Vagina (tissue), 2 donors: ENCODE measurements at places on chromosomes 12 and 14. TPM values are rescaled to one million over a fixed set of nuclear protein-coding genes. Genes with fewer than 3 reads are reported as not detected.

The TMEM119 gene
- 34.6 TPM for total RNA-seq

The DEGS2 gene
- 19.9 TPM for total RNA-seq

The NKX2-1 gene
- not detected for total RNA-seq

The DIO3 gene
- total RNA-seq = 52.1 TPM

The ELK3 gene
- 39.5 TPM for total RNA-seq

The KLRD1 gene
- 4.4 TPM for total RNA-seq

The C12orf54 gene
- total RNA-seq = not detected

The RBP5 gene
- total RNA-seq = 3.7 TPM

The TMEM132C gene
- 20.6 TPM for total RNA-seq

DNA sequence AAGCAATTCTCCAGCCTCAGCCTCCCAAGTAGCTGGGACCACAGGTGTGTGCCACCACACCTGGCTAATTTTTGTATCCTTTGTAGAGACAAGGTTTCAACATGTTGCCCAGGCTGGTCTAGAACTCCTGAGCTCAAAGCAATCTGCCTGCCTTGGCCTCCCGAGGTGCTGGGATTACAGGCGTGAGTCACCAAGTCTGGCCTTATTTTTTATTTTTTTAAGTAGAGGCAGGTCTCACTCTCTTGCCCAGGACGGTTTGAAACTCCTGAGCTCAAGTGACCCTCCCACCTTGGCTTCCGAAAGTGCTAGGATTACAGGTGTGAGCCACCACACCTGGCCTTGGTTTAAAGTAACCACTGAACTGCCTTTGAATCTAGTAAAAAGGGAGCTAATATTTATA lies 56.8 kb downstream of the SPPL3 start:
- no peak for DNase-seq

- DNase-seq = no peak
Observed at GRCh38 chr14:33207467-33208017, 268.9 kb downstream of the NPAS3 start.

- DNase-seq = no peak
Observed at GRCh38 chr12:49874142-49874897, 29.4 kb downstream of the FAIM2 start.

GRCh38 chr12:70260646-70261045 lies 17.4 kb downstream of the CNOT2 start:
- no peak for DNase-seq

DNA sequence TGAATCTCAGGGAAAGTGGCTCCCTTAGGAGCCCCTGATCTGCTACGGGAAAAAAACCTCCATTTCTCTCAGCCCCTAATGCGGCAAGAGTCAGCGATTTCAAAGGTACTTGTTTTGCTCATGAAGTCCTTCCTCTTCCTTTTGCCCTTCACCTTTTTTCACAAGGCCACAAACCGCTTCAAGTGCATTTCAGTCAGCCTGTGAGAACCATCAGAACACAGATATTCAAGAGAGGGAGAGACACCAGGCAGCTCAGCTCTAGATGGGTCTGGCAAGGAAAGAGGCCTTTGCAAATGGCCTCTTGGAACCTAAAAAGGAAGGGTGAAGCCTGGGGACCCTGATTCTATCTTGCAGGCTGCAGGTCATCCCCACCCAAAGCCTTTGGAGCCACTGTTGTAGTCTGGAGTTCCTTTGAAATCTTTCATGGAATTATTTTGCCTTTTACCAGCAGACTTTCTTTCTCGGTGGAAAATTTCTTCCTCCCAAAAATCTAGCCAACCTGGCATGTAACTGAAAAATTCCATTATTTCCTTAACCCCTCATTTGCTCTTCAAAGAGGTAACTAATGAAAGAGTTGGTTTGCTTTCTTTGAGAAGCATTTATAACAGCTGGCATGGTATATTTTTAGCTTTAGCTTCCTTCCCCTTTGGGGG lies 145.0 kb downstream of the SAMD4A start:
- no peak for DNase-seq

GRCh38 chr12:40980427-40980961 lies 207.6 kb upstream of the PDZRN4 start:
- no peak for DNase-seq

DNA sequence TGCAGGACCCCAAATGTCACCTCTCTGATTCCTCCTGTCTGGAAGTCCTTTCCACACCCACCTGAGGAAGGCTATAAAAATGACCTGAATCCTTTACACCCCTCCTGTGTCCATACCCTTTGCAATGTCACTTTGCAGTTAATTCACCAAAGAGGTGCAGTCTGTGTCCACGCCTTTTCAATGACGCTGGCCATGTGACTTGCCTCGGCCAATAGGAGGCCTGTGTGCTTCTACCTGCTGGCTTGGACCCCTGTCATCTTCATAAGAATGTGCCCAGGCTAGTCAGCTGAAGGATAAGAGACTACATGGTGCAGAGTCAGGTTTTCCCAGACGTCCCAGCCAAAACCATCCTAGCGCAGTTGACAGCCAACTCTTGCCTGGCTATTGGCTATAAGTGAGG lies 101.4 kb downstream of the KSR2 start:
- no peak for DNase-seq

- no peak for DNase-seq
Observed at GRCh38 chr12:17304503-17305347, 698.8 kb upstream of the LMO3 start.

DNA sequence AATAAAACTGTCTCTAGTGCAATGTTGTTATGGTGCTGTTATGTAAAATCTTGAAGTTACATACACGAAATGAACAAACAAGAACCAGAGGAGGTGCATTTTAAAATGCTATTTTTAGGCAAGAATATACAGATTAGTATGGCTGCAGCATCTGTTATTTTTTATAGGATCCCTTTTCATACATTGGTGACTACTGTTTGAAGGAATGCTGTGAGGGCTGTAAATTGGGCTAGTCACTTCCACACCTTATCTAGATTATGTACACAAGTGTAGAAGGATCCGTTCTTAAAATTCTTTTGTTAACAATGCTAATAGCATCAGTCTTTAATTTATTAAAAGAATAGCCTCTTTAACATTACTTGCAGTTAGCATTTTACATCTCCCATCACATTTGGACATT lies 284.3 kb upstream of the MDGA2 start:
- no peak for DNase-seq

GRCh38 chr14:22896356-22896755 lies 13.3 kb downstream of the REM2 start:
- no peak for DNase-seq

- no peak for DNase-seq
Observed at GRCh38 chr12:121949648-121950397, 31.4 kb downstream of the CFAP251 start.

- no peak for DNase-seq
Observed at GRCh38 chr12:120886199-120887018, 17.7 kb downstream of the SPPL3 start.

GRCh38 chr14:105356927-105357326 lies 41.4 kb upstream of the TEX22 start:
- DNase-seq = no peak

DNA sequence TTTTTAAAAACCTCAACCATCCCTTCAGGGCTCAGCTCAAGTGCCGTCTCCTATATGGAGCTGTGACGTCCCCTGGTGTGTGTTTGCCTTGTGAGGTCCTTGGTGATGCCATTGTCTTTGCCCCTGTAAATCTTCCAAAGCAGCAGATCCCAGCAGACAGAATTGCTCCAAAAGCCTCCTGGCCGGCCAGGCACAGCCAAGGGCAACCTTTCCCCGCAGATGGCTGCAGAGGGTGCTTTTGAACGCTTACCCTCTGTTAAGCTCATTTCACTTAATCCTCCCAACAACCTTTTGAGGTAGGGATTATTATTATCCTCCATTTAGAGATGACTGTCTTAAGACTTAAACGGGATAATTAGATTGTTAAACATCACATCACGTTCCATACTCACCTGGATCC lies 51.4 kb downstream of the RFX4 start:
- DNase-seq = no peak

GRCh38 chr12:59040043-59040442 lies 119.7 kb upstream of the LRIG3 start:
- no peak for DNase-seq

GRCh38 chr12:5377997-5378592 lies 53.8 kb upstream of the NTF3 start:
- DNase-seq = no peak

- DNase-seq = no peak
Observed at GRCh38 chr12:94754653-94755052, 104.3 kb upstream of the TMCC3 start.

- DNase-seq = no peak
Observed at GRCh38 chr14:77039285-77040058, 11.0 kb upstream of the IRF2BPL start.

- no peak for DNase-seq
Observed at GRCh38 chr12:95607642-95608041, 56.4 kb upstream of the USP44 start.

DNA sequence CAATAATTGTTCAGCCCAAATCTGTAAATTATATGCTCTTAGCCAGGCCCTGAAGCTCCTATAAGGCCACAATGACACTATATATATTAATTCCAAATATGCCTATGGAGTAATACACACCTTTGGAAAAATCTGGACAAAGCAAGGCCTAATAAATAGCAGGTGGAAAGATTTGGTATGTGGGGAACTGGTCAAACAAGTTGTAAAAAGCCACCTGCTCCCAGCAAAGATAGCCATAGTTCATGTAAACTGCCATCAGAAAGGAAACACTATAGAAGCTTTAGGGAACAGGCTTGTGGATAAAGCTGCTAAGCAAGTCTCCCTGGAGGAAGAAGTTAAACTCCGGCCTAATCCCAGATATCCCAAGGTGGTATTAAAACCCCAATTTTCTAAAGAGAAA lies 29.7 kb downstream of the PRMT8 start:
- DNase-seq = no peak

- DNase-seq = no peak
Observed at GRCh38 chr12:77600468-77600843, 230.2 kb upstream of the NAV3 start.

DNA sequence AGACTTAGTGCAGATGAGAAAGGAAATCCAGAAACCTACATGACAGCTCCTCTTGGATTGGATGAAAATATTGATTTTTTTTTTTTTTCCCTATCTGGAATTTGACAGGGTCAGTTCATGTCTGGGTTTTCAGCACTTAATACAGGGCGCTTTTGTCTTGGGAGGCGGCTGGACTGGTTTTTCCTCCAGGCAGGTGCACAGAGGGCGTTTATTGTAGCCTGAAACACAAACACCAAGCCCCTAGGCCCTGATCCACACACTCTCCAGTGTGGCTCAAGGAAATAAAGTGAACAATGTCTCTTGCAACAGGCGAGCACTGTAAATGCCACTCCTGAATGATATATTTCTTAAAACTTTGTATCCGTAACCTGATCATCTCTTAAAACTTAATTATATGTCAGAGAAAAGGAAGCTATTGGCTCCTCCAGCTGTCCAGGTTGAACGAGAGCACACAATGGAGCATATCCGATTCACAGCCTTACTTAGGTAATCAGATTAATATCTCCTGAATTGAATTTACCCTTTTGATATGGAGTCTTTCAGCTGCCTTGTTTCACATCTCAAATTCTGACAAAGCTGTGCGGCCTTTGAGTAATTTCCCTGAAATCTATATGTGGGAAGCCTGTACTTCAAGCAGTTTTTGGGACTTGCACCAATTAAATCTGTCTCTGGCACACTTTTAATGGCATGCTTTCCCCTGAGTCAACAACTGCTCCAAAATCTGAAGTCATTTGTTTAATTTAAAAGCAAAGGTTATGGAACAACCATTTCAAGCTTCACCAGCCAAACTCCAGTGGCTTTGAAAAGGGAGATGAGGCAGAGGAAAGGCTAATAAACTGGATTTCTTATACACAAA lies 485.7 kb downstream of the ZFP36L1 start:
- no peak for DNase-seq

DNA sequence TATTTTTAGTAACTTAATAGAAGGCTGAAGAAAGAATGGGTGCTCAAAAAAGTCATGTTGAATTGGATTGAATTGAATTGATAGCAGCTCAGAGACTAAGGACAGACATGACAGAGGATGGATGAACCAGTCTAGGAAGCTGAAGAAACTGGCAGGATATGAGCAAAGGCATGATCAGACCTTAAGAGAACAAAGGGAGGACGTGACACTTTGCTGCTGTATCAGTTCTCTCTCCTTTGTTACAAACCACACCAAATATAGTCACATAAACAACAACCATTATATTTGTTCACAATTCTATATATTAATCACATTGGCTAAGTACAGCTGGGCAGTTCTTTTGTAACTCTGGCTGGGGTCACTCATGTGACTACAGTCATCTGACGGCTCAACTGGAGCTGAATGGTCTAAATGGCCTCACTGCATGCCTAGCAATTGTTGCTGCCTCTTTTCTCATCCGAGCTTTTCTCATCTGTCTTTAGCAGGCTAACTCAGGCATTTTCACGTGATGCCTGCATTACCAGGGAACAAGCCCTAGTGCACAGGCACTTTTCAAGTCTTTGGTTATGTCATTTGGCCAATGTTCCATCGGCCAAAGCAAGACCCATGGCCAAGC lies 355.0 kb downstream of the ETNK1 start:
- no peak for DNase-seq

- no peak for DNase-seq
Observed at GRCh38 chr12:26179826-26180225, 15.5 kb upstream of the SSPN start.

DNA sequence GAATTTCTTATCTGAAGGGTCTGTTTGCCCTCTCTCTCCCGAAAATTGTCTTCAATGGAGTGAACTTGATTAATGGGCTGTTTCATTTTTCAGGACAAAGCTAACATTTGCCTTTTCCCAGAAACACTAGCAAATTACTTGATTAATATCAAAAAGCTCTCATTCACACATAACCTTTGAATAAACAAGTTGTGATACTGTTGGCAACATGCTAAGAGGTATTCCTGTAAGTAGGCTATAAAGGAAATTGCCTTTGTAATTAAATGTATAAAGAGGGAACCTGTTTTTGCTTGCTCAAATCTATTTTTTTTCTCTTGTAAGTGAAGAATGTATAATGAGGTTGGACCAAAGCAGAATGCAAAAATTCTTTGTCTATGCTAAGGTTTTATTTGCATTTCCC lies 457.2 kb downstream of the TMTC2 start:
- DNase-seq = no peak

- no peak for DNase-seq
Observed at GRCh38 chr14:105739331-105740102, 213.1 kb downstream of the TMEM121 start.

GRCh38 chr14:24809135-24809534 lies 175.1 kb upstream of the GZMB start:
- no peak for DNase-seq

GRCh38 chr12:524167-524951 lies 64.6 kb downstream of the B4GALNT3 start:
- DNase-seq = no peak

DNA sequence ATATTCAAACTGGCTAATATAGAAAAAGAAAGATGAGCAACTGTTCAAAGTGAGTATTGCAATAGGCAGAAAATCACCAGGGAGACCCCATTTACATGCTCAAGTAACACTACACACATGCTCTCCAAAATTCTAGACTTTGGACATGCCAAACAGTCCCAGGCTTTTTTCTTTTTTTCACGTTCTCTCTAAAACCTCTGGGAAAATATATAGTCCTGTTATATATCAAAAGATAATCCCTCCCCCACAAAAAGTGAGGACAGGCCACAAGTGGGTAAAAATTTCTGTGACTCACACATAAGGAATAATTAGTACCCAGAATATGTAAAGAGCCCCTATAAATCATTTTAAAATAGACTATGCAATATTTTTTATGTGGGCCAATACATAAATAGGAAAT lies 55.2 kb downstream of the EFCAB11 start:
- DNase-seq = no peak

GRCh38 chr14:86533834-86534233 lies 1003.9 kb downstream of the FLRT2 start:
- DNase-seq = no peak

- DNase-seq = no peak
Observed at GRCh38 chr12:57255916-57256315, 4.9 kb upstream of the STAC3 start.
